ENCODE measurements at places on chromosomes 6 and 20.

GRCh38 chr6:117906507-117906957 is 532 bp upstream of the SLC35F1 start:
- no peak for DNase-seq

DNA sequence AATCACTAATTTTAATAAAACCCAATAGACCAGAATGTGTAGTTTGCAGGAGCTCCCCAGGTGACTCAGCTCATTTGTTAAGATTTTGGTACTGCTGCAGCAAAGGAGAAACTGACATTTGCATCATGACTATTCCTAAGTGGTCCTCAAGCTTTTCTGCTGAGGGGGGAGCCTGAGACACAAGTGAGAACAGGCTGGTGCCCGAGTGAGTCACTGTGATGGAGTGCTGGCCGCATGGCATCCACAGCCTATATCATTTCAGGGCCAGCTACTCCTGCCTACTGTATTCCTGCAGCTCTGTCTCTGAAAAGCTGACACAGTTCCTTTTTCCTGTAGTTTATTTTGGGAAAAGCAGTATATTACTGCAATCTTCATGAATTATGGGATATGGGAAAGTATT is 113.7 kb upstream of the ENPP5 start:
- DNase-seq, result no peak

DNA sequence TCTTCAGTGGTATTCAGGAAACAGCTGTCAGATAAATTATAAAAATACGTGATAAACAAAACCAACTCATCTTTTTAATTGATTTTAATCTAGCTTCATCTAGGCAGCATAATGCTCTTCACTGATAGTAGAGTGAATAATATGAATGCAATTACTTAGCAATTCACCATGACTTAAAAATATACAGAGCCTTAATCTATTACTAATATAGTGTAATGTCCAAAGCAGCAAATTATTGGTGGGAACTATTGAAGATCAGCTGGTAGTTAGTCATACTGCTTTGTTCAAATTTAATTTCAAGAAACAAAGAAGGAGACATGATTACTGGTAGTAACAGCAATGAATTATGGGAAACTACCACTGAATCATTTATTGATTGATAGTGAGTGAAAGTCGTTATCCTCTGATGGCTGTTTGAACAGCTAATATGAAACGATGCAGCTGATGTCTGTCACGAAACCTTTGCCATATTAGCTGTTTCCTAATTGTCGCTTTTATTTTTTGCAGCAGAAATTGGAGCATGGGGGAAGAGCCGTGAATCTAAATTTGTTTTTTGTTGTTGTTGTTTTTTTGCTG is 99.2 kb downstream of the NKAIN2 start:
- DNase-seq, result no peak

DNA sequence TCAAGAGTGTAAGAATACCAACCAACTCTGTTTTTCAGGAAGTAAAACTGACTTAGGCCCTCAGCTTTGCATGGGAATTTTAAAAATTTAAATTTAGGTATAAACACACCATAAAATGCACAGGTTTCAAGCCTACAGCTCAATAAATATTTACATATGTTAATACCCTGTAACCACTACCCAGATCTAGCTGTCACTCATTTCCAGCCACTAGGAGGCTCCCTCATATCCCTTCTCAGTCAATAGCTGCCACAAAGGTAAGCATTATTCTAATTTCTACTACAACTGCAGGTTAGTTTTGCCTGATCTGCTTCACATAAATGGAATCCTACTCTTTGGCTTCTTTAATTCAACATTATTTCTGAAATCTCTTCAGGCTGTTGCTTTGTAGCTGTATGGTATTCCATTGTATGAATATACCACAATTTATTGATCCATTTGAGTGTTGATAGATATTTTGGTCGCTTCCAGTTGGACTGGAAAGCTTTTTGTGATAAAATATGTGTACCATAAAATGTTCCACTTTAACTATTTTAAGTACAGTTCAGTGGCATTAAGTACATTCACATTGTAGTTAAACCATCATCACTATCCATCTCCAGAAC is 32.5 kb upstream of the MEI4 start:
- no peak for DNase-seq

DNA sequence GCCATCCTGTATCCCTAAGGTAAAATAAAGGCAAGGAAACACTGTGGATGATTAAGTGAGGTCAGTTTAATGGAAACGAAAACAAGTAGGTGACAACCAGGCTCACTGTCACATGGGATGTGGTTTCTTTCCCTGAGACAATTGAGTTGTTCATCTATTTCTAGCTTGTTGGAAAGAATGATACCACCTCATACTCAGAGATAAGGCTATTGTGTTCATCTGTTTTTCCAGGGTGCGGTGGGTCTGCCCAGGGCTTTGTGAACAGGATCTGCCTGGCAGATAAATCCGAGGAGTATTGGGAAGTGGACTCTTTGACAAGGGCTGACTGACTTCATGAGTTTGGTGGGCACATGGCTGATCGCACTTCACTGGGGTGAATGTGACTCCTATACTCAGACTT is 80.8 kb upstream of the TIAM2 start:
- DNase-seq, result no peak

GRCh38 chr20:16803965-16804792 is 56.0 kb downstream of the OTOR start:
- DNase-seq, result no peak

DNA sequence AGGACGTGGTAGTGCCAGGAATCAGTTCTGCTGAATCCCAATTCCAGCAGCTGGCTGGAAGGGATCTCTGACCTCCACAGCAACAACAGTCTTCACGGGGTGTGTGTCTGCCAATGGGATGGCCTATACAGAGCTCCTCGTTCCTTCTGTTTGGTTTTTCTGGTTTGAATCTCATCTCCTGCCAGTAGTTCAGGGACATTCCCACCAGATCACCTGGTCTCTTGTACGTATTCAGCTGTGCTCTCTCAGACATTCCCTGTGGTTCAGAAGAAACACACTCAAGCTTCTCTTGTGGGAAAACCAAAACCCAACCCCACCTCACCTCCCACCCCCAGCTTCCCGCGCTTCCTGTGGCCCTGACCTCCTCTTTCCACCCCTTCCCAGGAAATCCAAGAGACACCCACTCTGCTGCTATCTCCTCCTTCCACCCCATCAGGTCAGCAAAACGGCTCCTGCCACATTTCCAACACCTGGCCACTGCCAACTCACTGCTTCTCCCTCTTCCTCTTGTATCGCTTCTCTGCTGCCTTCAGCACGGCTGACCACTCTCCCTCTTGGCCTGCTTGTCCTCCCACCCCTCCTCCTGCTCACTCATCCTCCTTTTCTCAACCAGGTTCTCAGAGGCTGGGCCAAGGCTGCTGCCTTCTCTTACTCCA is 63.3 kb upstream of the PTGIS start:
- DNase-seq, result no peak

GRCh38 chr6:71387179-71387578 is 98.6 kb downstream of the OGFRL1 start:
- no peak for DNase-seq

DNA sequence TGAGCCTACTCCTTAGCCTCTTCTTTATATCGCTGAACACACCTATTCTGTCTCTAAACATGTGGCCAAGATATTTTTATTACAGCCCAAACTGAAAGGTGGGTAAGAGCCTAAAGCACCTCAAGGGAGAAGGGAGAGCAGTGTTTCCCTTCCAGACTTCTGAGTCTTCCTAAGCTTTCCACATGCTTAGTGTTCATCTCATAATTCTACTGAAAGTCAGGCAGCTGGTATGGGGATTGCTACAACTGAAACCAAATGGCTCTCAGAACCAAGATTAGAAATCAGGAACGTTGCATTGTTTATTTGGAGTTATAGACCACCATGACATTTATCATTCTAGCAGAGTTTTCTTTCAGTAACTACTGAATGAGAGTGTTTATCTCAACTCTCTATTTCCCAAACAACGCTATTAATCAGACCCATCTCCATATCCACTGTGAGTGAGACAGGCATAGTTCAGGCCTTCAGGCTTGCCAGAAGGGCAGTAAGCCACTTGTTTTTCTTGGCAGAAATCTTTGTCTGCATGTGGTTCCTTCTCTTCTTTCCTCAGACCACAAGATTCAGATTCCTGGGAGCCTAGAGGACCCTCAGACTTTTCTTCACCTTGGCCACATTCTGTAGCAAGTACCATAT is 22.8 kb downstream of the VGLL2 start:
- no peak for DNase-seq

- no peak for DNase-seq
These were observed 257.3 kb downstream of the ATXN1 start for GRCh38 chr6:16503970-16504415.

- peak; percentile 13 for DNase-seq
These were observed 5.1 kb downstream of the KCNS1 start for GRCh38 chr20:45095805-45096238.

GRCh38 chr6:141024526-141024925 is 1108.2 kb upstream of the GJE1 start:
- DNase-seq, result no peak

- DNase-seq, result no peak
These were observed 108.9 kb downstream of the CDH4 start for GRCh38 chr20:61360940-61361339.

DNA sequence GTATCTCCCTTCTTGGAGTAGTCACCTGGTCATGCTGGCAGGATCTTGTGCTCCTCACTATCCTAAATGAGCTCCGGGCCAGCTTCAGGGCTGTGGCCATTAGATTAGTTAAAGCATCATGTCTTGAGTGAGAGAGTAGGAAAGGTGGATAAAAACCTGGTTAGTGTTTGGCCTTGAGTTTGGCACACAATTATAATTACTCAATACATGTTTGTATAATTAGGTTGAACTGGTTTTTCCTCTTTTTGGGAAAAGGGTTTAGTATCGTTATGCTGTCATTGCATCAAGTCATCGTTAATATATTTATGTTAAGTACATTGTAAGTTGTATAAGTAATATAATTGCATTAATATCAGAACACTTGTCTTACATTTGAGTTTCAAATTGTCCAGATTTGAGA is 126.3 kb downstream of the CDKAL1 start:
- DNase-seq, result no peak

GRCh38 chr6:45933855-45934254 is 81.8 kb downstream of the CLIC5 start:
- no peak for DNase-seq

DNA sequence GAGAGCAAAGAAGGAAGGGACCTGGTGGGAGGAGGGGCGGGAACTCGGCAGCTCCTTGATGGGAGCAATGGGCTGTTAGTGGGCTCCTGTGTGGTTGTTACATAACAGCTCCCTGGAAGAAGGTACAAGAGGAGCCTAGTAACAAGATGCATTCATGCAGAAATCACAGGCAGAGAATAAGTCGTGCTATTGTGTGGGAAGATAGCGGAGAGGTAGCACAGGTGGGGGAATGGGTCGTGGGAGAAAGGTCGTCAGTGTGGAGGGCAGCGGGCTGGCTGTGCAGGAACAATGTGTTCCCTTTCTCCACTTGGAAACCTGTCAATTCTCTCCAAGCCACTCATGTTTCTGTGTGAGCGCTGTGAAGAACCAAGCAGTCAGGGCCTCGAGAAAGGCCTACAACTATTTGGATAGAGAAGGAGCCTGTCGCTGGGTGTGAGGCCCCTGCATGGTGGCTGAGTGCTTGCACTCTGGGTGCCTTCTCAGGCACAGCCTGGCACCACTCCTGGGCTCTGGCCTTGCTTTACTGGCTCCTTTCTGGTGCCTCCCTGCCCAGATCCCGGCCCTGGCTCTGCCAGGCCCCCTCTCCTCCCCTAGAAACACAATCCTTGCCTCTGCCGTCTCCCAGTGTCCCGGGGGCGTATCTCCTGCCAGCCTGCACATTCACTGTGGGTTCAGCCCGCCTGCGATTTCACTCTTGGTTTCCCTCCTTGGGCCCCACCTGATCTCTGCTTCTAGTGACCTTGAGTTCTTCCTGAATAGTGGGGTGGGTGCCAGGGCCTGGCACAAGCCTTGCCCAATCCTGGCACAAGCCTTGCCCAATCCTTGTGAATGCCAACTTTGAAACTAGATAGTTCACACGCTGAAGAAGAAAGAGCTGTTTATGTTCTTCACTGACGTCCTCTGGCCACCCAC is 7.4 kb upstream of the FGD2 start:
- DNase-seq, result no peak

- no peak for DNase-seq
These were observed 73.0 kb upstream of the OPRM1 start for GRCh38 chr6:153966001-153966400.
